CD4-positive, alpha-beta T cell treated with Interleukin-15 for 4 hours (primary cell): ENCODE measurements at places on chromosomes 11 and 22.

DNA sequence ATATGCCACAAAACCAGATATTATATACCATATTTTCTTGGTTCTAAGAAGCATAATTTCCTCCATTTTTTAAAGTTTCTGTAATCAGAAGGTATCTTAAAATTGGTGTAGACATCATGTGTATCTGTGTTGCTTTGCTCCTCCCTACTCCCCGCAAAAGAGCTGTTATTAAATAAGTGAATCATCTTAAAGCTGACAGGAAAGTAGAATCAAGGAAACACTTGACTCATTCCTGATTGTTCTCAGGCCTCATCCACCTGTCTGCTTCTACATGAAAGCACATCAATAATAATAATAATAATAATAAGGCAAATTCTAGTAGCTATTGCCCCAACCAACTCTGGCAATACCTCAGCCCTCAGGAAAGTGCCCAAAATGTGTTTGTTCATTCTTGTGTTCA lies 26.2 kb upstream of the GUCY1A2 start:
- DNase-seq = no peak

DNA sequence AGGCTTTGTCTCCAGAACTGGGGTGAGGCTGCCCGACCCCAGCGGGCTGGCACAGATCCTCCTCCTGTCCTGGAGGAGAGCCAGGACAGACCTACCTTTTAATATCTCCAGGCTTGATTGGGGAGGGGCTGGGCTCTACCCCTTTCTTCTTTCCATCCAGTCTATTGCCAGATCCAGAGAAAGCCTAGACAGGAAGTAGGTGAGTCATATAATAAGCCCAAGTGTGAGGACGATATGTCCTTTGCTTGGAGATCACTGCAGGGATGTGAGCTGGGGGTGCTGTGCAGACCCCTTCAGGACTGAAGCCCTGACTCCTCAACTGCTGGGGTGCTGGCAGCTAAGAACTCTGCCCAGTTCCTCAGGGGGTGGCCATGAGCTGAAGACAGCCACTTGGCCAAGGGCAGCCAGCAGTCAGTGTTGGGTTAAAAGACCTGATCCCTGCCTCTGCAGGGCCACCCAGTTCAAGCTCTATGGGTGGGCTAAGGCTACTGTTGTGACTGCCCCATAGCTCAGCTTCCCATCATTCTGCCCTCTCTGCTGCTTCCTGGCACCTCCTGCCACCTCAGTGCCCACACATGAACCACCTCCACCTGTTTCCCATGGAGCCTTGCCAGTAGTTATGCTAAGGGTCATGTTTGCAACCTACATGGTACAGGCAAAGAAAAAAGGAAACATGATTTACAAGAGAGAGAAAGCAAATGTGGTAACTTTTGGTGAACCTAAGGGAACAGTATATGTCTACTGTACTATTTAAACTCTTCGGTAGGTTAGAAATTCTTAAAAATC lies 8.3 kb upstream of the C22orf39 start:
- no peak for DNase-seq

GRCh38 chr11:77560605-77561004 lies 29.1 kb upstream of the AQP11 start:
- DNase-seq = no peak

DNA sequence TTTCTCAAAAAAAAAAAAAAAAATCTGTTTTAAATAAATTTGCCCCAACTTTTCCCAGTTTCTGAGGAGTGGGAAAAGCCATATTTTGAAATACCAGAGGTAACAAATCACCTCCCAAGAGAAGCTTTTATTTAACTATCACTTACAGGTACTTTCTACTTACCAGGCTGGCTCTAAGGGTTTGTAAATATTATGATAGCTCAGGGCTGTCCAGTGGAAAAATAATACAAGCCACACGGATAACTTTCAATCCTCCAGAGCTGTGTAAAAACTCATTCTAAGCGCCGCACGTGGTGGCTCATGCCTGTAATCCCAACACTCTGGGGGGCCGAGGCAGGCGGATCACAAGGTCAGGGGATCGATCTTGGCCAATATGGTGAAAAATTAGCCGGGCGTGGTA lies 5.6 kb upstream of the SEC14L4 start:
- no peak for DNase-seq

DNA sequence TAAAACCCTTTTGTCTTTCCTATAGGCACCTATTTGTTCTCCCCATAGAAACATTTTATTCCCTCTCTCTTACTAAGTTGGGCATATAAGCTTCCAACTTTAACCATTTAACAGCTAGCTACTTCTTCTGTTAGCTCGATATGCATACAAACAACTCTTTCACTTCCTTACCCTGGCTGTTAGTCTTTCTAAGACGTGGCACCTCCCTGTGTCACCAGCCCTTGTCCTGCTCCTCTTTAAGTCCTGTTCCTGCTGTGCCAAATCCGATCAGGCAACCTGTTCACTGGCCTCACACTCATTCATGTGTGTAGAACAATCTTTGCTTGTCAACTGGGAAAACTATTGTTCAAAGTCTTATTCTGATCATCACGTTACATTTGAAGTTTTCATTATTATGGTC lies 1376.1 kb upstream of the TENM4 start:
- no peak for DNase-seq

- DNase-seq = no peak
Measured at GRCh38 chr11:84412862-84413261, 1126.7 kb upstream of the CCDC90B start.

GRCh38 chr22:38239101-38239761 lies 33.6 kb downstream of the TMEM184B start:
- DNase-seq = no peak

DNA sequence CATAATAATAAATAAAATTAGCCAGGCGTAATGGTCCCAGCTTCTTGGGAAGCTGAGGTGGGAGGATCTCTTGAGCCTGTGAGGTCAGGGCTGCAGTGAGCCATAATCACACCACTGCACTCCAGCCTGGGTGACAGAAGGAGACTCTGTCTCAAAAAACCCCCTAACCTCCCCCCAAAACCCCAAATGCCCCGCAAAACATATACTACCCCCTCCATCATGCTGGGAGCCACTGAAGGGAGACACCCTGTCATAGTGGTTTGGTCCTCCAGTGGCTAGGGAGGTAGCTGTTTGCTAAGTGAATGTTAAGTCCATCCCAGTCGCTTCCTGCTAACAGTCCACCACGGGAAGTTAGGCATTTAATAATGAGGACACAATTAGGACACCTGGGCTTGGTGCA lies 125.0 kb downstream of the ABTB2 start:
- DNase-seq = no peak

DNA sequence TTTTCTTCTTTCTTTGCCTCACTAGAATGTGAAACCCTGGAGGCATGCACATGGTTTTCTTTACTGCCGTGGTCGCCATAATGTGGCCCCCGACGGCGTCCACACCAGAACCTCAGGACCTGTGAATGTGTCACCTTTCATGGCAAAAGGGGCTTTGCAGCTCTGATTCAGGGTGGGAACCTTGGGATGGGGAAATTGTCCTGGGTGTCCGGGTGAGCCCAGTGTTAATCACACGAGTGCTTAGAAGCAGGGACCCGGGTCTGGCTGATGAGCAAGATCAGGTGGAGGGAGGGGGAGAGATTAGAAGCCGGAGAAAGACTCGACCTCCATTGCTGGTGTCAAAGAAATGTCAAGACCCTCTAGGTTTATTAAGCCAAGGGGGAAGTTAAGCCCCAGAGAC lies 74.7 kb upstream of the SHISAL1 start:
- DNase-seq = no peak

DNA sequence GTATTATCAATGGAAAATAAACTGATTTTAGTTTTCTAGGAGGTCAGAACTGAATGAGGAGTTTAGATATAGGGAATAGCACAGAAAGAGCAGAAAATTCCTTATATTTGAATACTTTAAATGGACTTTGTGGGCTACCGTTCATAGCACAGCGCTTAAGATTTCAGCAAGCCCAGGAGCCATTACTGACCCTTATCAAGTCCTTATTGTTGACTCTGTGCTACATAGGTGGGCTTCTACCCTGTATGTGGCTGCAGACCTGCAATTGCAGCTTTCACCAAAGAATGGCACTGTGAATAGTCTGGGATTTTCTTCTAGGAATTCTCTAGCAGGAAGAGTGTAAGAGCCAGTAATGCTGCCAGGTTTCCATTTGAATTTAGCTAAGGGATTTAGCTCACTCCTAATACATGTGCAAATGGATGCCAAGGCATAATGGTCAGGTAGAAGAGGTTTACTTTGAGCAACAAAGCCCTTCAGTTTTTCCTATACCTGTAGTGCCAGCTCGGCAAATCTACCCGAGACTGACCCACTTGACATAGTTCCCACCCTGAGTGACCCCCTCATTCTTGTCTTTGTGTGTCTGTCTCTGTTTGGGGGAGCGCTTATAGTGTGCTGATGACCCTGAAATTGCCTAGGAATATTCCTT lies 42.5 kb upstream of the DLAT start:
- DNase-seq = no peak

- DNase-seq = no peak
Measured at GRCh38 chr11:35087648-35088047, 51.3 kb upstream of the CD44 start.

GRCh38 chr11:93740730-93741093 lies 583 bp downstream of the TAF1D start:
- peak; percentile 48 for DNase-seq

GRCh38 chr11:62181097-62181496 lies 8.9 kb upstream of the SCGB1D1 start:
- DNase-seq = no peak

GRCh38 chr11:117769533-117769932 lies 27.5 kb downstream of the DSCAML1 start:
- no peak for DNase-seq

DNA sequence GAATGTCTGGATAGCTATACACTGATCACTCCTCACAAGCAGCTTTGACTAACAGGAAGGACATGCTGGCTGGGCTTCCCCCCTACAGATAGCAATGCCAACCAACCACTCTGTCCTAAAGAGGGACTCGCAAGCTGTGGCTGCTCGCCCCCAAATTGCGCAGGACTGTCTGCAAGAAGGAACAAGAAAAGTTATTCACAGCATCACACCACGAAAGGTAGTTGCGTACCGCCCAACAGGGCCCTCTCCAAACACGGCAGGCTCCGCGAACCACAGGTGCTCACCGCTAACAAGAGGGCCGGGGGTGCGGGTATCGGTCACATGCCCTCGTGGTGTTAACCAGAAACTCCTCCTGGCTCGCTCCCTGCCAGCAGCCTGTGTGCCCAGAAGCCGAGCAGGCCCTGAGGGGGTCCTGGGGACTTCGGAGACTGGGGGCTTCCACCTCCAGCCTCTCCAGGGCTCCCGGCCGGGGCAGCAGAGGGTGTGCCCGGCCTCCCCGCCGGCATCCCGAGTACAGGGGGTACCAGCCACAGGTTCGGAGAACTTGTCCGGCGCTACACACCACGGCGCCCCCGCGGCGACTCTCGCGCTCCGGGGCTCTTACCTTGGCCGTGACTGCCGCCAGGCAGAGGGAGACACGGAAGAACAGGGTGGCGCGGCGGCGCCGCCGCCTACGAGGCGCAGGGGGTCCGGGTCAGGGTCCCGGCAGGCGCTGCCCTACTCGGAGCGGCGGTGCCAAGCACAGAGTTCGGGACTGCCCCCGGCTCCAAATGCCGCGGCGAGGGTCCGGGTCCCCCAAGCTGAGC lies 682 bp downstream of the LARGE1 start:
- no peak for DNase-seq

DNA sequence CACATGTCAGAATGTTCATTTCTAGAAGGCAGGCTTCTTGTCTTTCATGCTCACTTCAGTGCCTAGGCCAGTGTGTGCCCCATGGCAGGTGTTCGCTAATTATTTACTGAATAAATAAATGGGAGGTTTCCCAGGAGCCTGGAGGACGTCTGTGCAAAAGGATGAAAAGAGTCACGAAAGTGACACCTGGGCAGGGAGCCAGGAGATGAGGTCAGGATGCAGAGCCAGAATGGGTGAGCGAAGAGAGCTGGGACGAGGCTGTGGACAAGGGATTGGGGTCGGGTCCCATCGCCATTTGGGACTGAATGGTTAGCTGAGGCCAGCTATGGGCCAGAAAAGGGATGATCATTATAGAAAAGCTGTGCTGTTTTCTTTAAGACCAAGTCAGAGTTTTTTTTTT lies 560.4 kb downstream of the TBC1D22A start:
- no peak for DNase-seq

DNA sequence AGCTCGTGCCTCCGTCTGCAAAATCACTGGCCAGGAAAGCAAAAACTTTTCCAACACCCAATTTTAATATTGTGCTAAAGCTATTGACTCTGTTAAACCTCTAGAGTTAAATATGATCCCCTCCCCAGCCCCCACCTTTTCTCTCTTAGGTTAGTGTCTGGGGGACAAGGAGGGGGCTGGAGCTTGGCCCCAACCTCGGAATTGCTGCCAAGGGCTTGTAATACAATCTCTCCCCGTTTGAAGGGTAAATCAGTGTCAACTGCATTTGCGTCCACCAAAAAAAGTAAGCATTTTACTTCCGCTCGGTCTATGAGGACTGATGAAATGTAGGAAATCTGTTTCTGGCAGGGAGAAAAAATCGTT lies at the start of gene GAS2:
Gene GAS2, plus strand, starts transcription at position 287 of the 363 bp plus-strand sequence. CDS start 8,259 bp downstream, outside the sequence.
- no peak for DNase-seq

GRCh38 chr11:75526192-75526541 lies 426 bp upstream of the GDPD5 start:
- DNase-seq = no peak

DNA sequence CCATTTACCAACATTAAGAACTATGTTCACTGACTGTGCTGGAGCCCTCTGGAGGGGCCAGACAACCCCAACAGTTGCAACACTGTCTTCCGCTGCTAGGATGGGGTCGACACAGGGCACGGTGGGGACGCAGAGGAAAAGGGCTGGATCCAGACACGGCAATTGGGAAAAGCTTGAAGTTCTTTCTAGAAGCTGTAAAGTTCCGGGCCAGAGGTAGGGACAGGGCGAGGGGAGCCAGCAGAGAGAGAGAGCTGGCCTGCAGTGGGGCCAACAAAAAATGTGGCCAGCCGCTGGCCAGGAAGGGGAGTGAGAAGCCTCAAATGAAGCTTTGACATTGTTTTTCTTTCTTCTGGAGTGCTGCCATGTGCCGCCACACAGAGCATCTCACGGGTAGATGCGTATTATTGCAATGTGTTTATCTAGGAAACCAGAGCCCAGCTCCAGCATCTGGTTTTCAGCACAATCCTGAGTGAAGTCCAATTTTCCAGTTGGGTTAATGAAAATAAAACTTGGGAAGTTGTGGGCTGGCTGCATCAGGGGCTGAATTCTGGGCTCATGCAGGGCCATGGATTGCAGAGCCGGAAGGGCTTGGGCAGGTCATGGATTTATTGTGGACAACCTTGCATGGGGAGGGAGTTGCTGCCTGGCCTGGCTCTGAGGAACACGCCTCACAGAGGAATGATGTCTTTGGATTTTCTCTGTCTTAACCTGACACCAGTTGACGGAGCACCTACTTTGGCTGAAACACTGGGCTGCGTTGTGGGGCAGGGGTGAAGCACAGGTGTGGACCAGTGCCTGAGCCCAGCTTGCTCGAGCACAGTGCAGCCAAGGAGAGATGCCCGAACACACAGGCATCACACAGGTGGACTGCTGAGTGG lies 67.6 kb upstream of the AMPD3 start:
- DNase-seq = no peak

- peak; percentile 10 for DNase-seq
Measured at GRCh38 chr11:18633256-18634139, 644 bp downstream of the SPTY2D1 start.

- no peak for DNase-seq
Measured at GRCh38 chr11:11250470-11250869, 102.6 kb downstream of the CSNK2A3 start.
